Right atrium auricular region (tissue), 2 donors: ENCODE measurements at places on chromosomes 7 and 10.

- H3K4me3 ChIP-seq = no peak overlapping the region
- no peaks in the 10 kb centered on the region for H3K27me3 ChIP-seq
- no peak overlapping the region for H3K27ac ChIP-seq
- no peak for DNase-seq
- H3K4me1 ChIP-seq = no peaks in the 10 kb centered on the region
- H3K36me3 ChIP-seq = no peaks in the 10 kb centered on the region
These were observed 58.0 kb downstream of the AHCYL2 start for GRCh38 chr7:129282865-129283264.

DNA sequence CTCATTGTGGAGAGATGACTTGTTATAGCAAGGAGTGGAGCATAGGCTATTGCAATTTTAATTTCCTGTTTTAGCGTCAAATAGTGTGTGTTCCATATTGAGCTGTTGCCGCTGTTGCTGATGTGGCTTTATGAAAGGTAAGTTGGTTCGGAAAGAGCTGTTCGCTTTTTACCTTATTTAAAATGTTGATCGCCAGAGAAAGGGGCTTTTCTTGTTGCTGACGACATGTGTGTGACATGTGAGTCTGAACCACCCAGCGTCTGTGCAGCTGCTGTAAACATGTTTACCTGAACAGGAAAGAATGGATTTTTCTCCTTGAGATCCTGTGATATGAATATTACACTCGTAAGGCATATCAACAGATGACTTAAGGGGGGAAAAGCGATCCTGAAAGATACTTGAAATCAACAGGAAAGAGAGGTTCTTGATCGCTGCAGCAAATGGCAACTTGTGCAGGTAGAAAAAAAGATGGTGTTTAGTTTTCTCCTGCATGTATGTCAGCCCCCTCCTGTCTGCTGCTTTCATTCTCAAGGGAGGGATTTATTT is 2.5 kb downstream of the ZEB1 start:
- H3K4me3 ChIP-seq = peak overlapping the region; percentile 96
- H3K4me1 ChIP-seq = peaks cover 16% of the 10 kb centered on the region
- H3K27ac ChIP-seq = peak overlapping the region; percentile 98
- DNase-seq = no peak

GRCh38 chr7:123190109-123190831 is 9.5 kb downstream of the SLC13A1 start:
- no peaks in the 10 kb centered on the region for H3K27me3 ChIP-seq
- no peaks in the 10 kb centered on the region for H3K4me1 ChIP-seq
- H3K36me3 ChIP-seq = no peaks in the 10 kb centered on the region
- DNase-seq = no peak
- H3K27ac ChIP-seq = no peak overlapping the region

GRCh38 chr7:77454802-77455201 is 38.7 kb upstream of the GSAP start:
- no peak overlapping the region for H3K27ac ChIP-seq
- H3K36me3 ChIP-seq = no peaks in the 10 kb centered on the region
- no peak for DNase-seq
- H3K4me1 ChIP-seq = peaks cover 19% of the 10 kb centered on the region

- H3K27ac ChIP-seq = no peak overlapping the region
- DNase-seq = no peak
- H3K36me3 ChIP-seq = no peaks in the 10 kb centered on the region
- H3K4me3 ChIP-seq = no peak overlapping the region
These were observed 14.1 kb downstream of the BMPR1A start for GRCh38 chr10:86770412-86770960.

- no peak for DNase-seq
- no peaks in the 10 kb centered on the region for H3K27me3 ChIP-seq
- H3K36me3 ChIP-seq = no peaks in the 10 kb centered on the region
- H3K27ac ChIP-seq = no peak overlapping the region
These were observed 282.0 kb downstream of the ADK start for GRCh38 chr10:74432841-74433594.

DNA sequence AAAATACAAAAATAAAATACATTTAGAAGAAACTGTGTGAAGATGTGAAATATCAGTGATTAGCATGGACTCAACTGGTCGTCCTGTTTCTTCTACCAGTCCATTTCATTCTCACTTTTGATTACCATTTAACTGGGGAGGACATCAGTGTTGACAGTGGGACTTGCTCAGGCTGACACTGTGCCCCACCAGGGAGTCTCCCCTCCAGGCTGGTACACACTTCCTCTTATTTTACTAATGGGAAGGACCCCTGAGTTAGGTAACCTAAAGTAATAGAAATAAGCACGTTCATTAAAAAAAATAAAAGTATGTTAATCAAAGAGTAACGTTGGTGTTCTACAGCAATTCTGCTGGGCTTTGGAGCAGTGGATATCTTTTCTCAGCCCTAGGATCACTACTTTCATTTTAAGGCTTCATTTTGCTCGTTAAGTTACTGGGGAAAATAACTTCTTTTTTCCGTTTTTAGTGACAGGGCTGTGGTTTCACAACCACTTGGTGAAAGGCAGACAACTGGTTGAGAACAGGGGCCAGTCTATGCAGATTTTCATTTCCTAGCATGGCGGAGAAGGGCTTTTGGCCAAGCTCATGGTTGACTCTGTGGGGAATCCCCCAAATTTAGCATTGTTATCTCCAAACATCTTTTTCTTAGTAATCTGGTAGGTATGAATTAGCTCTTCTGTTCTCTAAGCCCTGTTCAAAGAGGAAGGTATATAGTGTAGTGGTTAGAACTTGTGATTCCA is 2.1 kb downstream of the SNX10 start:
- no peak overlapping the region for H3K27ac ChIP-seq
- H3K4me3 ChIP-seq = no peak overlapping the region
- H3K27me3 ChIP-seq = no peaks in the 10 kb centered on the region
- DNase-seq = no peak
- H3K4me1 ChIP-seq = no peaks in the 10 kb centered on the region

DNA sequence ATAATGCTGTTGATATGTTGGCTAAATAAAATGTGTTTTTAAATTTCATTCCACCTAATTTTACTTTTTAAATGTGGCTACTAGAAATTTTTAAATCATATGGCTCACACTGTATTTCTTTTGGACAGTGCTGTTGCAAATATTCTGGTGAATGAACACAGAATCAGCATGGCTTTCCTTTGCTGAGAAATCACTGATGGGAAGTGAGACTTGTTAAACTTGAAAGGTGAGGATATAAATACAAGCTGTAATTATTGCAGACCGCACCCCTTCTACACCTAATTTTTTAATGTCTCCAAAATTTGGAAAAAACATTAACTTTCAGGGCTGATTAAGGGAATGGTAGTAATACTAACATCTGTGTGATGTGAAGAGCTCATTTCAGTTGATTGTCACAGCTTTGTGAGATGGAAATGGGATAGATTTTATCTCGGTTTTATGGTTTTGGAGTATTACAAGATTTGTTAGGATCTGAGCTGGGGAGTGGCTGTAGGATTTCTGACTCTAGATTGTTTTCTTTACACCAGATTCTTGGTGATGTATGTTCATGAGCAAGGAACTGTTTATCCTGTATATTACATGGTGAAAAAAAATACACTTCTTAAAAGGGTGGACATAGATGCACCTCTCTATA is 1.3 kb downstream of the MIOS start:
- H3K4me3 ChIP-seq = peak overlapping the region; percentile 93
- no peak for DNase-seq
- no peaks in the 10 kb centered on the region for H3K27me3 ChIP-seq
- H3K4me1 ChIP-seq = no peaks in the 10 kb centered on the region

GRCh38 chr7:100435401-100436304 is 644 bp downstream of the PPP1R35 start:
- H3K4me3 ChIP-seq = peak overlapping the region; percentile 89
- H3K27ac ChIP-seq = peak overlapping the region; percentile 92
- H3K4me1 ChIP-seq = peaks cover 34% of the 10 kb centered on the region
- no peaks in the 10 kb centered on the region for H3K27me3 ChIP-seq

DNA sequence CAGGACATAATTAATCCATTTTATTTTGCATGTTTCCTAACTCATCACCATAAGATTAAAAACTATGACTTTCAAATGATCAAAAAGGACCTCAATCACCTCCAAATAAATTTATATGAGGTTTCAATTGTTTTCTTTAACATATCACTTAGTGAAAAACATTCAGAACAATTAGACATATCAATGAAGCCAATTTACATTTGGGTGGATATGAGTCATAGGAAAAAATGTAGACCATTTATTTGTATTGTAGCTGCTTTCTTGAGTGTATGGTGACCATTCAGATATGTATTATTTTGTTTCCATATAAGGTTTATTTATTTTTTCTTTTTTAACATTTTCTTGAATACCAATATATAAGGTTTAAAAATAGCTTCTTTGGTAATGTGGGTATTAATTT is 13.3 kb upstream of the EXOC6 start:
- no peaks in the 10 kb centered on the region for H3K36me3 ChIP-seq
- H3K4me1 ChIP-seq = no peaks in the 10 kb centered on the region
- H3K27me3 ChIP-seq = no peaks in the 10 kb centered on the region
- DNase-seq = no peak
- H3K27ac ChIP-seq = no peak overlapping the region
- H3K4me3 ChIP-seq = no peak overlapping the region

DNA sequence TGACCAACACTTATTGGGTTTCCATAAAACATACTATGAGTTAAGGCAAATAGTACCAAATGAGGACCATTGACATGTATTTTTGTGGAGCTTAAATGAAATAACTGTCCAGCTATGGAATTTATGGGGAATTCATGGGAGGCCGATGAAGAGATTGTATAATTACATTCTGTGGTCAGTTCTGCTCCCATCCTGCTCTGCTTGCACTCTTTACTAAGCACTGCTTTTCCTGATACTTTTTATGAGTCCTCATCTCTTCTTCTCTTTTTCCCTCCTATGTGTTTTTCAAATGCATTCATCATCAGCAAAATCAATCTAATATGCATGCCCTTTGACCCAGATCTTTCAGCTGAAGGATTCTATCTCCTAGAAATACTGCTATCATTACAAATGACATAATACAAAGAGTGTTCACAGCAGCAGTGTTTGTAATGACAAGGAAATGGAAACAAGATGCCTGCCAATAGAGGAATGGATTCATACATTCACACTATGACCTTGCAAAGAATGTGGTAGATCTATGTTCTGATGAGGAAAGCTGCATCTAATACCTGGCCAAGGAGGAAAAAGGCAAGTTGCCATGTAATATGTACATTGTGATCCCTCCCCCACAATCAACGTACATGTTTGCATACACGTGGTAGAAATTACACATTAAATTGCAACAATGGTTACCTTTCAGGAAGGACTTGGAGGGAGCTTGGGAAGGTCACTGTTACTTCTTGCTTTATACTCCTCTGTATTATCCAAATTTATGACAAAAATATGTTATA is 73.9 kb downstream of the PCGF5 start:
- no peak for DNase-seq
- H3K4me1 ChIP-seq = no peaks in the 10 kb centered on the region
- H3K27me3 ChIP-seq = no peaks in the 10 kb centered on the region
- no peak overlapping the region for H3K27ac ChIP-seq

GRCh38 chr7:12949060-12949931 is 261.9 kb downstream of the ARL4A start:
- H3K27ac ChIP-seq = no peak overlapping the region
- H3K4me1 ChIP-seq = no peaks in the 10 kb centered on the region
- DNase-seq = no peak
- no peak overlapping the region for H3K4me3 ChIP-seq
- no peaks in the 10 kb centered on the region for H3K27me3 ChIP-seq

- H3K4me1 ChIP-seq = no peaks in the 10 kb centered on the region
- H3K27ac ChIP-seq = peak overlapping the region; percentile 90
- H3K4me3 ChIP-seq = peak overlapping the region; percentile 41
- H3K36me3 ChIP-seq = no peaks in the 10 kb centered on the region
- no peaks in the 10 kb centered on the region for H3K27me3 ChIP-seq
- DNase-seq = no peak
These were observed 177.3 kb upstream of the PHYHIPL start for GRCh38 chr10:58998924-58999713.

DNA sequence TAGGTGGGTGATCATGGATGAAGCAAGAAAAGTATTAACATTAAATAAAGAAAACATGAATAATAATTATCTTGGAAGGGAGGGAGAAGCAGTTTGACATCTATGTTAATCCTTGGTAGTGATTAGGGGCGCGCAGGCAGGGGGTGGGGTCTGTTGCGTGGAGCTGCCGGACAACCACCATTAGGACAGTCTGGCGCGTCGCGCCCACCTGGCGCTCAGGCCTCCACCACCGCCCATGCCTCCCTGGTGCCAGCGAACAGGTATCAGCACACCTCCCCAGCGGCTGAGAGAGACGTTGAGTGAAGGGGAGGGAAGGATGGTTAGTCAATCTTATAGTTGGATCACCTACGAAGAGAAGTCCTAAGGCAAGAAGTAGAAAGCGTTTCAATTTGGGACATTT is 94.2 kb upstream of the CDK1 start:
- H3K4me3 ChIP-seq = no peak overlapping the region
- no peaks in the 10 kb centered on the region for H3K4me1 ChIP-seq
- H3K27ac ChIP-seq = no peak overlapping the region
- no peaks in the 10 kb centered on the region for H3K36me3 ChIP-seq
- no peaks in the 10 kb centered on the region for H3K27me3 ChIP-seq

DNA sequence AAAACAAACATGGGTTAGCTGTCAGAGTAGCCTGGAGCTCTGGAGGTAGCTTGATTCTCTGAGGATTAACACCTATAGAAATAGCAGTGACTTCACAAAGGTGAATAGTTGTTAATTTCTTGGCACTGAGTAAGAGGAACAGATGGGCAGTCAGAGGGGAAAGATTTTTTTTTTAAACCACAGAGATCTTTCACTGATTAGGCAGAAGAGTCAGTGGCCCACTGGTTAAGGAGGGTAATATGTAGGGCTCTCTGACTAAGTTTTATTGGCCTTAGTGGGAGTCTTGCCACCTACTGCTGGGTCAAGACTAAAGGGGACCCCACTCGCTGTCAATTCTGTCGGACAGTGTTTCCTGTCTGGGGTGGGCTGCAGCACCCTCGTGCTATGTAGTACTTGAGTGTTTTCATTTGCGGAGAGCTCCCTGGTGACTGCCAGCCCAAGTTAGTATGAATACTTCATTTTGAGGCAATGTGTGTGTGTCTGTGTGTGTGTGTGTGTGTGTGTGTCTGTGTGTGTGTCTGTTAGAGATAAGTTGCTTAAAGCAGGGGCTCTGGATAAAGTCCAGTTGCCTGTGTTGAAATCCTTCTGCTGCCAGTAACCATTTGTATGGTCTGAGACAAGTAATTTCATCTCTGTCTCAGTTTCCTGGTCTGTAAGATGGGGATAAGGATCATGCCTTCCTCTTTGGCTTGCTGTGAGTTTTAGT is 145.2 kb downstream of the ARID5B start:
- H3K36me3 ChIP-seq = peaks cover 3% of the 10 kb centered on the region
- no peaks in the 10 kb centered on the region for H3K27me3 ChIP-seq
- peaks cover 58% of the 10 kb centered on the region for H3K4me1 ChIP-seq
- peak overlapping the region; percentile 98 for H3K27ac ChIP-seq
- no peak overlapping the region for H3K4me3 ChIP-seq

DNA sequence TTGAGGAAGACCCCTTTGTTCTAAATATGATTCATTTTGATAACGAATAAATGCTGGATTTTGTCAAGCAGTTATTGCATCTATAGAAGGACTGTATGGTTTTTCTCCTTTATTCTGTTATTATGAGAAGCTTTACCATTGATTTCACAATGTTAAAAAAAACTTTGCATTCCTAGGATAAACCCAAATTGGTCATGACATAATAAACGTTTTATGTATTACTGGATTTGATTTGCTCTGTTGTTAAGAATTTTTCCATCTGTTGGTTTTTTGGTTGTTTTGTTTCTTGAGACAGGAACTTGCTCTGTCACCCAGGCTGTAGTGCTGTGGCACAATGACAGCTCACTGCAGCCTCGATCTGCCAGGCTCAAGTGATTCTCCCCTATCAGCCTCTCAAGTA is 2.2 kb upstream of the DNA2 start:
- no peak overlapping the region for H3K4me3 ChIP-seq
- DNase-seq = no peak
- H3K27ac ChIP-seq = no peak overlapping the region
- H3K36me3 ChIP-seq = no peaks in the 10 kb centered on the region
- peaks cover 14% of the 10 kb centered on the region for H3K4me1 ChIP-seq
